Left renal cortex interstitium (tissue), 4 donors: ENCODE measurements at places on chromosomes 7 and 10.

DNA sequence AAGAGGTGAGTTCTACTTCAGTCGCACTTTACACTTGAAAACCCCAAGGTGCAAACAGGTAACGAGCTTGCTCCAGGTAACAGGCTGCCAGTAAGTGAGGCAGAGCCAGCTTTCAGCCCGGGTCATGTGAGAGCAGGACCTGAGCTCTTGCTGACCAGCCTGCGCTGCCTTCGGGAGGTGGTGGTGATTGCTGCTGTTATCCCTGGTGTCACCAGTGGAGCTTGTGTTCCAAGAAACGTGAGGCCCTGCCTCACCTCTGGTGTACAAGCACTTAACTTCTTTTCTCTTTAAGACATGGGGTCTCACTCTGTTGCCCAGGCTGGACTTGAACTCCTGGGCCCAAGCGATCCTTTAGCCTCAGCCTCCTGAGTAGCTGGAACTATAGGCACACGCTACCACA lies 265.0 kb downstream of the CELF2 start:
- no peak for DNase-seq

GRCh38 chr10:11533328-11533781 lies 78.1 kb downstream of the USP6NL start:
- no peak for DNase-seq

GRCh38 chr10:96672481-96673175 lies 47.7 kb downstream of the PIK3AP1 start:
- no peak for DNase-seq

DNA sequence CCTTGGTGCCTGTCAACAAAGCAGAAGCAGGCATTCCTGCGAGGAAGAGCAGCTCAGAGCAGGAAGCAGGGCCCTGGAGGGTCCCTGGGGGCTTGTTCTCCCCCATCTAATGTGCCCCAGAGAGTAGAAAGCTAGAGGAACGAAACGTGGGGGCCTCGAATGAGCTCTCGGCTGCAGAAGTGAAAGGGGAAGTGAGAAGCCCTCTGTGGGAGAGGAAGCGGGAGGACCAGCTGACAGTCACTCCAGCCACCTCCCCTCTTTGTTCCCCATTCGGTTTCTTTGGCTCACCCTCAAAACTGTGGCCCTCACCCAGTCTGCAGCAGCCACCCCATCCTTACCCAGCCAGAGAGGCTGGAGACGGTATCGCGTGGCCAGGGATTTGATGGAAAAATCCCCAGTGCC lies 25.0 kb downstream of the C10orf105 start:
- DNase-seq, result no peak

- no peak for DNase-seq
Observed at GRCh38 chr10:21084700-21085099, 187.6 kb upstream of the NEBL start.

- DNase-seq, result no peak
Observed at GRCh38 chr10:89335226-89335625, 7.4 kb downstream of the IFIT3 start.

DNA sequence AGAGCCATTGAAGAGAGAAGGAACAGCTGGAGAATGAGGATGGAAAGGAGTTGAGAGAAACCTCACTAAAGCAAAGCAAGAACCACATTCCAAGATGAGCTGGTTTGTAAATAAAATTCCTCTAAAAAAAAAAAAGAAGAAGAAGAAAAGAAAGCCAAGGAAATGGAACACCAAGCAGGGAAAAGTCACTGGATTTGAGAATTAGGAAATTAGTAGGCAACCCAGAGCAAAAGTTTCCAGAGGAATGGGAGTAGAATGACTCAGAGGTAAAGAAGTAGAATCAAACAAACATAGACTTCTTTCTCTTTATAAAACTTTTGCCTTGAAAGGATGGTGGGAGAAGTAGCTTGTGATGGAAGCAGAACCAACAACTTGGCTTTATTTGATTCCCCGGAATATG lies 3.9 kb downstream of the CH25H start:
- no peak for DNase-seq

- no peak for DNase-seq
Observed at GRCh38 chr10:78774999-78775711, 293.6 kb upstream of the ZMIZ1 start.

GRCh38 chr7:30869794-30870611 lies 41.6 kb upstream of the AQP1 start:
- no peak for DNase-seq

DNA sequence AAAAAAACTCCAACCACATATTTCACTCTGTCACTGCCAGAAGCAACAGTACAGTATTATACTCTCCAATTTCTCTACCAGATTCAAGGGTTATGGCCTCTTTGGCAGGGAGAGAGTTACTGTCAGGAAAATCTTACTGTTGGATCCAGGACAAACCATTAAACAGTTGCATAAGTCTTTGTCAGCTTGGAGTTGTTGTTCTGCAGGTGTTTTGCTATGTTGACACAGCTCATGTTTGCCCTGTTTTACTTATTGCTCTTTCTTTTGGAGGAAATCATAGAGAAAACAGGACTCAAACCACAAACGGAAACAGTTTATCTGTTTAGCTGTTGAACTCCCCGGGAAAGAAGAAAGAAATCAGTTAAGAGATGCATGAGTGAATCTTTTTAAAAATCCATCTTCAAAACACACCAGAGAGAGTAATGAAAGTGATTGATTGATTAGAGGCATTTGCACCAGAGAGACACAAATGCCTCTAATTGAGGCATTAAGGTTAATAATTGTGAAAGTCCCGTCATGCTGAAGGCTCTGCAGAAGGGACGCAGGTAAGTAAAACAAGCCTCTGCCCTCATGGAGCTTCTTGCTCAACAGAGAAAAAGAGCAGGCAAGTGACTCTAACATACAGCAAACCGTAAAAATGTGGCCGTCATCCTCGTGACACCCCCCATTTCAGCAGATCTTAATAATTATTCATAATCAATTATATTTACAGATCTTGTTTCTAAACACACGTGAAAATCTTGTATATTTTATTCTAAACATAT lies 38.7 kb upstream of the ARHGAP21 start:
- no peak for DNase-seq
